ENCODE measurements at places on chromosomes 3 and 15.

DNA sequence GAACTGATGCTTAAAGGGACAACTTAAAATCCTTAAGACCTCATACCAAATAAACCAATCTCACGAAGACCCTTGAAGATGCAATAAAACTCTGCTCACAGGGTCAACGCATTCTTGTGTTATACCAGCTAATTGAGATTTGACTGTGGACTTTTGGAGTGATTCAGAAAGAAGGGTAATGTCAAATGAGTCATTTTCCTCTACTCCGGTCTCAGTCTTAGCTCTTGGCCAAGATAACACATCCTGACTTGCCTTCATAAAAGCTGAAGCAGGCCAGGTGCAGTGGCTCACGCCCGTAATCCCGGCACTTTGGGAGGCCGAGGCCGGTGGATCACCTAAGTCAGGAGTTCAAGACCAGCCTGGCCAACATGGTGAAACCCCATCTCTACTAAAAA lies 3.8 kb downstream of the PKM start:
- DNase-seq, result peak; percentile 40

- DNase-seq, result no peak
Measured at GRCh38 chr3:182787302-182788036, 5.8 kb upstream of the ATP11B start.

- DNase-seq, result no peak
Measured at GRCh38 chr15:91445695-91446228, 345.7 kb downstream of the SV2B start.

- DNase-seq, result no peak
Measured at GRCh38 chr15:91896341-91897055, 43.0 kb downstream of the SLCO3A1 start.

DNA sequence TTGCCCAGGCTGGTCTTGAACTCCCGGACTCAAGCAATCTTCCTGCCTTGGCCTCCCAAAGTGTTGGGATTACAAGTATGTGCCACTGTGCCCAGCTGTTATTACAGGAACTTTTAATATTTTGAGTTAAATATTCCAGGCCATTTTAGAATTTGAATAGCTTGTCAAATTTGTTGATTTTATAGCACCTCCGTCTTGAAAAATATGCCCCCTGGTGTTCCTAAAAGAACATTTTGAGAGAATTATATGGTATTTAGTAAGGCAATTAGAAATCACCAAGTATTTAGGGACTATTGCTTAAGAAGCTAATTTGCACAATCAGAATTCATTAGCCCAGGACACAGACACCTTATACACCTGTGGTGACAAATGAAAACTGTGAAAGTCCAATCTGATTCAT lies 23.7 kb downstream of the PDE8A start:
- no peak for DNase-seq

GRCh38 chr15:42528970-42529369 lies 19.6 kb downstream of the LRRC57 start:
- DNase-seq, result no peak

DNA sequence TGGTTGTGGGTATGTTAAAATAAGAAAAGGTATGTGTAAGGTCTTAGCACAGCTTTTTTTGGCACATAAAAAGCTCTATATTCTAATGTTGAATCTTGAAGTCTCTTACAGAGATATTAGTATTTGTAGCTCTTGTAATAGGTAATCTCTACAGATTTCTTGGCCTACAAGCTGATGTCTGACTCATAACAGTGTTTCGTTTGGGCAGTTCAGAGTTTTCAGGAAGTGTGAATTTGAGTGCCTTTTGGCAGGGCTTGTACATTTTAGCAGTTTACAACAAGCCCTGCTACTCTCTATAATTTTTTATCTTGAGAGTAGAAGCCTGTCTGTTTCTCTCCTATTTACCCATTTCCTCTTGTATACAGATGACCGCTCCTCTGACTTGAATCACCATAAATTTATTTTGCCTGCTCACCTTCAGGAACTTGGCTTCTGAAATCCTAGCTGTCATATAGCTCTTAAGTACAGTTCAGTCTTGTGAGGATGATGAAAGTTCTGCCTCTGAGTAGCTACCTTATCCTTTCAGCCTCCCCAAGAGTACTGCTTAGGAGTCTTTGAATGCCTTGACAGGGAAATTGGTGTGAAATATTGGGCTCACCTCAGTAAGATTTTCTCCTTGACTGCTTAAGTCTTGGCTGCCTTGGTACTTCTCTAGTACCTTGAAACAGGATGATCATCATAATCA lies 419.9 kb upstream of the RARB start:
- no peak for DNase-seq

- DNase-seq, result no peak
Measured at GRCh38 chr3:81851176-81851575, 89.7 kb upstream of the GBE1 start.

DNA sequence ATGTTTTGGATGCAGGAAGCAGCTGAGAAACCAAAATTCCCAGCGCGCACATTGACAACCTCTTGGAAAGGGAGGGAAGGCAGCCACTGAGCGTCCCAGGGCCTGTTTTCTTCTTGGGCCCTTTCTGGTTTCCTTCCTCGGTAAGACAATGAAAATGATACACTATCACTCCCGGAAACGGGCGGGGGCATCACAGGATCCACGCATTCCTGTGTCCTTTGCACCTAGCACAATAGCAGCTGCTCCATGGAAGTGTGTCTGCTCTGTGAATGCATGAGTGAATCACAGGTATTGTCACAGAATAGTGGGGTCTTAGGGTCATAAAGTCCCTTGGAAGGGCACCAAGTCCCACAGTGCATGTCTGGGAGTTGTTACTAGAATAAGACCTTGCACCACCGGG lies 6.3 kb upstream of the ITPKA start:
- no peak for DNase-seq

DNA sequence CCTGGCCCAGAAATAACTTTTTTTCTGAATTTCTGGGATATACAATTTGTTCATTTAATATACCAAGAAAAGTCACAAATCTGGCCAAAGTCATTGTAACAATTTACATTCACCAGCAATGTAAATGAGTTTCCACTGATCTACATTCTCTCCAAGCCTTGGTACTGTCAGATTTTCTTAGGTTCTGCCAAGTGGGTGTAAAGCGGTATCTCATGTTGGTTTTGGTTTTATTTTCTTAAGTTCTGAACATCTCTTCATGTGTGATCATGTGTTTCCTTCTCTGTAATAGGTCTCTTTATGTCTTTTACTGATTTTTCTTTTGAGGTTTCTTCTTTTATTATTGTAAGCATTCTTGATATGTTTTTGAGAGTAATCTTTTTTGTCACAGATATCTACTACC lies 235.6 kb upstream of the COL8A1 start:
- DNase-seq, result no peak

DNA sequence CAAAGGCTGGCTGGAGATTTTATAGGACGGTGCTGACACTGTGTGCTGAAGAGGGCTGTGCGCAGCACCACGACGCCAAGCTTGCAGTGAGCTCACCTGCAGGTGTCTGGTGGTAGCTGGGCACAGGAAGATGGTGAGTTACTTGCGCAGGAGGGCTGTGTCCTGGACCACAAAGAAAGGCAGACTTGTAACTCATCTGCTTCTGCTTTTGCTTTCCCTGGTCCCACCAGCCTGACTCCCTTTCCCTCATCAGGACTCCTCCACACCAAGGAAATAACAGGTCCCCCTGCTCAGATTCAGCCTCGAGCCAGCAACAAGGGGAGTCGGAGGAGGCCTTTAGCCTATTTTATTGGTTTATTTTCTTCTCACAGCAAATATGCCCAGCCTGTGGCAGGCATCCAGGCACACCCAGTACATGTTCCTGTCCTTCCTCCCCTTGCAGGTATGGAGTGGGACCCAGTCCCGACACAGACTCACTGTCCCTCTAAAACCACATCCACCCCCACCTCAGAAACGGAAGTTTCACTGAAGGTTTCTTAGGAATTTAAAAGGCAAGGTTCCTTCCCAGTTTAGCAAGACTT lies 35.6 kb upstream of the FLNB start:
- DNase-seq, result no peak

DNA sequence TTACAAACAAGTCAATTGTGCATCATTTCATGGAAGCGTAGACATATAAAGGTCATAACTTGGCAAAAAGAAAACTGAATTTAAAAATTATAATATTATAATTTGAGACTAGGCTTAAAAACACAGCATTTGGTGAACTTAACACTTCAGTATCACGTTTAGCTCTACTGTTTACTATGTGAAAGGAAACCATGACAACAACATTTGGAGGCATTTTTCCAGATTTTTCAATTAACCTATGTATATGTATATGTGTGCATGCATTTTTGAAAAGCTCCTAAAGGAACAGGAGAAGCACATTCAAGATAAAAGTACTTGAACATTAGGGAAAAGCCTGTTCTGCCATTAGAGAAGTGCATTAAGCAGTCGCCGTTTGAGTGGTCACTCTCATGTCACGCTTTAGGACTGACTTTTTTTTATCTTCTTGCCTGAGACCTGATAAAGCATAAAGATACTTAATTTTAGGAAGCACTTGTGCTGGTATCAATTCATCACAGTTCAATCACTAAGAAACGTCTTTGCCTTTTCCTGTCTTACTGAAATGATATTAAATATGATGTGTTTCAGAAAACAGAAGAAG lies 156.0 kb downstream of the NAALADL2 start:
- DNase-seq, result no peak

DNA sequence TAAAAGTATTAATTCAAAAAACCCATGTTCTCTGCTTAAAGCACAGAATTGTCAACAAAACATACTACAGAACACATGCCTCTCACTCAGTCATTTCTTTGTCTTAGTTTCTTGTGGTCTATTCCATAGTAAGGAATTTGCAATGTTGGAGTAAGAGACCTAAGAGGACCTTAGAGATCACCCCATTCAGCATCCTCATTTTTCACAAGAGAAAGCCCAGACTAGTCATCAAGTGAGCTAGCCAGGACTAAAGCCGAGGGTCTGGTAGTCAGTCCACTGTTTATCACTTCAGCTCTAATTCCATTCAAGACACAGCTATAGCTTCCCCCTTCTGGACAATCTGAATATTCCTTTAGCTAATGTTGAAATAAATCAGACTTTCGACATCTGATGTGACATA lies 601.1 kb downstream of the FHIT start:
- no peak for DNase-seq

GRCh38 chr15:48119277-48119676 lies 1.5 kb upstream of the SLC24A5 start:
- DNase-seq, result no peak

- DNase-seq, result peak; percentile 89
Measured at GRCh38 chr3:106699122-106699521, 678.1 kb upstream of the CCDC54 start.

DNA sequence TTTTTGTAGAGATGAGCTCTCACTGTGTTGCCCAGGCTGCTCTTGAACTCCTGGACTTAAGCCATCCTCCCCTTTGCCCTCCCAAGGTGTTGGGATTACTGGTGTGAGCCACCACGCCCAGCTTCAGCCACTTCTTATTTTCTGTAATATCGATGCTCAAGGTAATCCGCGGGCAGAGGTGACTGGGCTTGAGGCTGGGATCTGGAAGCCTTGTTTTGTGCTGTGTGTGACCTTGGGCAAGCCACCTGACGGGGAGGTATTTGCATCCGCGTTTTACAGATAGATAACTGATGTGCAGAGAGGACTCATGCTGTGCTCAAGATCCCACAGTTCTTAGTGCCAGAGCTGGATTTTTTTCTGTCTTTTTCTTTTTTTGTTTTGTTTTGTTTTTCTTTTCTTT lies 27.8 kb upstream of the SEMA4B start:
- no peak for DNase-seq

DNA sequence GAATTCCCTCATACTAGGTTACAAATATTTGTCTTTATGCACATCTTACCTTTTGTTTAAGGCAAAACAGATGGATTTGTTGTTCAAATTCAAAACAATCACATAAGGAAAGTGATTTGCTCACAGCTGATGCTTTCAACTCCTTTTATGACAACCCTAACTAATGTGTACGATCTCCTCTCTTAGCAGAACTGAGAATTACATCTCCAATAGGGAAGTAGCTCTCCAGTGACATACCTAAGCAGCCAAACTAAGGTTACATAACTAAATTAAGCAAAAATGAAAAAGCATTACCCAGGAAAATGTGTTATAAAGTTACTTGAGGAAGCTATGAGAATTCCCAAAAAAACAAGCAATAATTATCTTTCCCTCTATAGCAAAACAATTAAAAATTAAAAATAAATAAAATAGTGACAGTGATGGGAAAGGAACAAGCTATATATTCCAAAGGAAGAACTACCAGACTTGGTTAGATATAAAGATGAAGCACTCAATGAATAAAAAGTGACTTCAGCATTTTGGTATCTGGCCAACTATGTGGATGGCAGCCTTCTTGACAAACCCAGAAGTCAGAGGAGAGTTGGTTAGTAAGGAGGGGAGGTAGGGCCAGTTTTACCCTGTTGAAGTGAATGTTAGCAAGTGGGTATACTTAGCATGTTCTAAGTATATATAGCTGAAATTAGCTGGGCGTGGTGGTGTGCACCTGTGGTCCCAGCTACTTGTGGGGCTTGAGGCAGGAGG lies 32.4 kb downstream of the PEAK1 start:
- no peak for DNase-seq

DNA sequence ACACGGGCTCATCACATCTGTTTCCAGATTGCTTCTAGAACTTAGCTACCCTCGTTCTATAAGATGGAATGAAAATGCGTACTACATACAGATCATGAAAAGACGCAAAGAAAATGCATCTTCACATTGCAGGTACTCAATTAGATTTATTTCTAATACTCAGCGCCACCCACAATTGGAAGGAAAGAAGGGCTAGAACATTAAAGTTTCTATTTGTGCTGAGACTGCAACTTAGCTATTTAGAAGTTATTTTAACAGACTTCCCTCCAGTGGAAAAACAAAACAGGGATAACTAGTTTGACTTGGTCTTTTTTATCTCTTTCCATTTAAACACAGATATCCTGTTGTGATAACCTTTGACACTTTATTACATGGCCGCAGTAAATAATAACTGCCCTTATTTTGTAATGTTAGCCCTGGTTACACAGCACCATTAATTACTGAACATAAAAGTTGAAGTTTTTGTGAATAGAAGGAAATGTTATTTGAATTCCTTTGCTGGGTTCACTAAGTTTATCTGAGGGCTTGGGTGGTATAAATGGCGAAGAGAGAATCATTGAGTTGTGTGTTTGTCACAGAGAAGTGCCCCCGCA lies 86.9 kb upstream of the SLC25A26 start:
- no peak for DNase-seq

DNA sequence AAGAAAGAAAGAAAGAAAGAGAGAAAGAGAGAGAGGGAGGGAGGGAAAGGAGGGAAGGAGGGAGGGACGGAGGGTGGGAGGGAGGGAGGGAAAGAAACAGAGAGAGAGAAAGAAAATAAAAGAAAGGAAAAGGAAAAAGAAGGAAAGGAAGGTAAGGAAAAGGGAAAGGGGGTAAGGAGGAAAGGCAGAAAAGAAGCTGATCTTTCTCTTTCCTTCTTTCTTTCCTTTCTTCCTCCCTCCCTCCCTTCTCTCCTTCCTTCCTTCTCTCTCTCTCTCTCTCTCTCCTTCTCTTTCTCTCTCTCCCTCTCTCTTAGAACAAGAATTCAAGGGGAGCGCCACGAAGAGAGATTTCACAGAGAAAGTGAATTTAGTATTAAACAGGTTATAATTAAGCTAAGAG lies 25.8 kb upstream of the TMCC1 start:
- no peak for DNase-seq

DNA sequence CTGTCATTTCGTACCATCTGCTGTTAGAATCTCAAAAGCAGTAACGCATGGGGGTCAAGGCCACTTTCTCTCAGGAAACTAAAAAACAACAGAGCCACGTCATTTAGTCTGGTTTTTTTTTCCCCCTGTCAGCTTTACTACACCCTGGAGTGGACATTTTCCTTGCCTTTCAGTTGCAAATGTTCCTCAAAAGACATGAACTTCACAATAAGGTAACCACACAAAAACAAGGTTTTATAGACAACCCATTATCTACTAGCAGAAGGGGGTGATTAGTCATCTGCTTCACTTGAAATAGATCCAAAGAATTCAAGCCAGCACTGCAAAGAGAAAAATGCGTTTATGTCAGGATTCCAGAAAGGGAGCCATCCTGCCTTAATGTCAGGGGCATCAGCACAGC lies 171.8 kb upstream of the CDIN1 start:
- no peak for DNase-seq

Measured in NCI-H82 (cell line).